ENCODE measurements at places on chromosomes 1 and 21.

GRCh38 chr1:46425726-46426125 is 31.6 kb downstream of the FAAH start:
- no peak for DNase-seq

GRCh38 chr21:46130831-46131587 is 24.4 kb downstream of the FTCD start:
- no peak for DNase-seq

- DNase-seq = no peak
These were observed 49.1 kb upstream of the SERBP1 start for GRCh38 chr1:67479146-67479891.

- DNase-seq = no peak
These were observed 109.4 kb downstream of the UCHL5 start for GRCh38 chr1:192949783-192950182.

- DNase-seq = no peak
These were observed 19.9 kb downstream of the ACOT11 start for GRCh38 chr1:54567961-54568360.

DNA sequence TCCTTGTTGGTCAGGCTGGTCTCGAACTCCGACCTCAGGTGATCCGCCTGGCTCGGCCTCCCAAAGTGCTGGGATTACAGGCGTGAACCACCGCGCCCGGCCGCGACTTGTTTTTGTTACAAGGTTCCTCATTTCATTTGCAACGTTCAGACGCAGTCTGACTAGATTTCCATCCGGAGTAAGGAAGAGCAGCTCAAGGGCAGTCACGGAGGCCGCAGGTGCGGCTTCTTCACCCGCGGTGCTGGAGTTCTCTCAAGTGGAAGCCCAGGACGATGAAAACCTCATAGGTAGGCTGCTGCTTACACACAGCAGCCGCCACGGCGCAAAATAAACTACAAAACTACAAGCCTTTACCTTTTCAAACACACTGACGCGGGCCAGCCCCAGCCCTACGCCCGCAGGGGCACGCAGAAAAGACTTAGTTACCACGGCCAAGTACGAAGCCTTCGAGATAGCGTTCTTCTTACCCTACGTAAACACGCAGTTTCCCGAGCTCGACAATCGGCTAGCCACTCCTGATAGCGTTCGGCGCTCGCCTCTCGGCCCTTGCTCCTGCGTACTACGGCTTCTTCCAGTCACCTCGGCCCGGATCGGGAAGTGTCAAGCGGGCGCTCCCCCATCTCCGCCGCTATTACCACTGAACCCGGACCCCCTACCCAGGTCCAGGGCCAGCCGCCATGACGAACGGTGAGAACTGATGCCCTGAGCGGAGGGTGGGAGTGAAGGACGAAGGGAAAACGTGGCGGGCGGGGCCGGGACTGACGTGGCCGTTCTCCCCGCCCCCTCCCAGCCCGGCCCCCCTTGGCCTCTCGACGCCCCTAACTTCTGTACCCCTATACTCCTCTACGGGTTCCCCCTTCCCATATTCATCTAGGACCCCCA is at the start of gene TMEM167B:
Gene TMEM167B (plus strand): TSS at position 569 of the 882 bp plus-strand sequence. CDS start 109 bp downstream, at position 678.
- DNase-seq = peak; percentile 90

- DNase-seq = no peak
These were observed 134.3 kb downstream of the MAP3K21 start for GRCh38 chr1:233461847-233462246.

GRCh38 chr21:36171336-36171735 is 14.7 kb downstream of the DOP1B start:
- no peak for DNase-seq

- no peak for DNase-seq
These were observed 113.1 kb downstream of the KCNN3 start for GRCh38 chr1:154756793-154757548.

DNA sequence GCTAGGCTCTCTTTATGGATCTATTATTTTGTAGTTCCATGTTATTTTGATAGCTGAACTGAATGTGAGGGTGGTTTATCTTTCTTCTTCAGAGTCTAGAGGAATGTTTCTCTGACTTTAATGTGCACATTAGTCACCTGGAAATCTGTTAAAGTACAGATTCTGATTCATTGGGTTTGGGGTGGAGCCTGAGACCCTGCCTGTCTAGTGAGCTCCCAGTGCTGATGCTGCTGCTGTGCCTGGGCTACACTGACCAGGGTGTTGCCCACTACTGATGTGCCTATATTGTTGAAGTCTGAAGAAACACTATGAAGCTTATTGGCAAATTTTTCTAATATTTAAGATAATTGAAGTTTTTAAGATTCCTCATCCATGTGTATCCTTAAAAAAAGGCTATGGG is 35.9 kb downstream of the CD46 start:
- DNase-seq = no peak

- DNase-seq = no peak
These were observed 8.7 kb downstream of the IER5 start for GRCh38 chr1:181097242-181097641.

- DNase-seq = no peak
These were observed 805.8 kb downstream of the USP25 start for GRCh38 chr21:16535626-16536025.

GRCh38 chr1:81414488-81415015 is 386.2 kb upstream of the ADGRL2 start:
- peak; percentile 81 for DNase-seq

- no peak for DNase-seq
These were observed 106.6 kb downstream of the OMA1 start for GRCh38 chr1:58439946-58440345.

Data from H7 (cell line).